ENCODE measurements at places on chromosomes 7 and 10.

GRCh38 chr10:94706089-94706488 lies 22.6 kb downstream of the CYP2C18 start:
- no peak for DNase-seq

- no peak for DNase-seq
Observed at GRCh38 chr10:80529604-80530003, 8.1 kb upstream of the SH2D4B start.

DNA sequence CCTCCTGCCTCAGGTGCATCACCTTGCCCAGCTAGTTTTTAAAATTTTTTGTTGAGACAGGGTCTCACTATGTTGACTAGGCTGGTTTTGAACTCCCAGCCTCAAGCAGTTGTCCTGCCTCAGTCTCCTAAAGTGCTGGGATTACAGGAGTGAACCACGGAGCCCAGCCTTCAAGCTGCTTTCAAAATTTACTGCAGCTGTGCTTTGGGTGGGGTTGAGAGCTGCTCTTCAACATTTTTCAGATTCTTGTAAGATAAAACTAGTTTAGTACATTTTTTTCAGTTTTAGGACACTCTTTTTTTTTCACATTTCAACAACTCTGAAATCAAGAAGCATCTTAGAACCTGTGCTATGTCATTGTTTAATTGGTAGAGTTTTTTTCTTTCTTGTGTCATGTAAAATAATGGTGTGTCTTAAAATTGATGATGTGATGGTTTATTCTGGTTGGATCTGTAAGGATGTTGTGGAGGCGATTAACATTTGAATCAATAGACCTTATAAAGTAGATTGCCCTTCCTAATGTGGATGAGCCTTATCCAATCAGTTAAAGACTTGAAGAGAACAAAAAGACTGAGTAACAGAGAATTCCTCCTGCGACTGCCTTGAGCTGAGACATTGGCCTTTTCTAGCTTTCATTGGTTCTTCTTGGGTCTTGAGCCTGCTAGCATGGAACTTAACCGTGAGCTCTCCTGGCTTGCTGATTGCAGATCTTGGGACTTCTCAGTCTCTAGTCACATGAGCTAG lies 13.5 kb downstream of the PLEKHA8 start:
- DNase-seq = no peak

- no peak for DNase-seq
Observed at GRCh38 chr7:80593869-80594586, 44.4 kb upstream of the CD36 start.

DNA sequence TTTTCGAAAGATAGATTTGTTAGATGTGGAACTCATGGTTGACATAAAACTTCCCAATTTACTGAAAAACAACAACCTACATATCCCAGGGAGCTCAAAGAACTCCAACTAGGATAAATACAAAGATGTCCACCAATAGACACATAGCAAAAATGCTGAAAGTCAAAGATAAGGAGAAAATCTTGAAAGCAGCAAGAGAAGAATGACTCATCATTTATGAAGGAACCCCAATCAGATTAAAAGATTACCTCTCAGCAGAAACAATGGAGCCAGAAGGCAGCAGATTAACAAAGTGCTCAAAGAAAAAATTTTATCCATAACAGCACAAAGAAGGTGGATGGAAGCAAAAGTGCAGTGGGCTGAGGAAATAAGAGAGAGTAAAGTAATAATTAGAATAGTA lies 908.6 kb downstream of the SORCS3 start:
- DNase-seq = no peak

DNA sequence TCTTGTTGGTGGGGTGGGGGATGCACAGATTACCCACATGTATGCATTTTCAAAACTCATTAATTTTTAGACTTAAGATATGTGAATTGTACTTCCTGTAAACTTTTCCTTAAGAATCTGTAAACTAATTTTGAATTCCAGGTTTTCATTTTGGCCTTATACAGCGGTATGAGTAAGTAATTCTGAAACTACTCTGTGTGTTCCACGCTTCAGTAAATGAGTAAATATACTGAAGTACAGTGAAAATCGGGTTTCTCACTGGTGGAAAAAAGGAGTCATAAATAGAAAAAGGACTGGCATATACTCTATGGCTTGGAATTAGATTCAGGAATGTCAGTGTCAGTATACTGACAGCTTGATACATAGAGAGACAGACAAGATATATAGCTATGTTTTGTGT lies 72.8 kb downstream of the CTTNBP2 start:
- DNase-seq = no peak

DNA sequence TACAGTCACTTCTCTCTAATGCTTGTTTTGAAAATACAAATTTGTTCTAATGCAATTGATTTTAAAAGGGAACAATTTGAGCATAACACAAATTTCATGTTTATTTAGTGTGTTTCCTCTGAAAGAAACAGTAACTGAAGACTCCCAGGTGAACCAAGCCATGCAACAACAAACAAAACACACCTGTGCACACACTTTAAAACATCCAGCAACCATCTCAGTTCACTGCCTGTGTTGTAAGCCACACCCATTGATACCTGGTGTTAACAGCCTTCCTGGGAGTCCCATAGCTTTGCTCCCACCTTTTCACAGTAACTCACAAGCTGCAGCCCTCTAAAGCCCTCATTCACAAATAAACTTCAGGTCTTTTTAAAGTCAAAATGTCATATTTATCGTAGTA lies 89.3 kb downstream of the DOCK4 start:
- DNase-seq = no peak

GRCh38 chr10:1411956-1412355 lies 325.4 kb downstream of the ADARB2 start:
- DNase-seq = no peak

DNA sequence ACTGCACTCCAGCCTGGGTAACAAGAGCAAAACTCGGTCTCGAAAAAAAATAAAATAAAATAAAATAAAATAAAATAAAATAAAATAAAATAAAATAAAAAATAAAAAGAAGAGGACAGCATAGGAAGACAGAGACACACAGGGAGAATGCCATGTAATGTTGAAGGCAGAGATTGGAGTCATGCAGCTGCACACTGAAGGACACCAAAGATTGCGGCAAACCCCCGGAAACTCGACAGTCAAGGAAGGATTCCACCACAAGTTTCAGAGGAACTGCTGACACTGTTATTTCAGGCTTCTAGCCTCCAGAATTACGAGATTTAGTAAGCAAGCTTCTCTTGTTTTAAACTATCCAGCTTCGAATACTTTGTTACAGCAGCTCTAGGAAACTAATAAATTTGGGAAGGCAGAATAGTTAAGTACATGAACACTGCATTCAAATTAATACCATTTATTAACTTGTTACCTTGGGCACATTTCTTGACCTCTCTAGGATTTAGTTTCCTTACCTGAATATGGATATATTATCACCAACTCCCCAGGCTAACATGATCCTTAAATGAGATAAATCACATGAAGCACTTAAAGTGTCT lies 9.5 kb downstream of the CPED1 start:
- no peak for DNase-seq

- DNase-seq = no peak
Observed at GRCh38 chr10:28666751-28667467, 10.4 kb upstream of the BAMBI start.

DNA sequence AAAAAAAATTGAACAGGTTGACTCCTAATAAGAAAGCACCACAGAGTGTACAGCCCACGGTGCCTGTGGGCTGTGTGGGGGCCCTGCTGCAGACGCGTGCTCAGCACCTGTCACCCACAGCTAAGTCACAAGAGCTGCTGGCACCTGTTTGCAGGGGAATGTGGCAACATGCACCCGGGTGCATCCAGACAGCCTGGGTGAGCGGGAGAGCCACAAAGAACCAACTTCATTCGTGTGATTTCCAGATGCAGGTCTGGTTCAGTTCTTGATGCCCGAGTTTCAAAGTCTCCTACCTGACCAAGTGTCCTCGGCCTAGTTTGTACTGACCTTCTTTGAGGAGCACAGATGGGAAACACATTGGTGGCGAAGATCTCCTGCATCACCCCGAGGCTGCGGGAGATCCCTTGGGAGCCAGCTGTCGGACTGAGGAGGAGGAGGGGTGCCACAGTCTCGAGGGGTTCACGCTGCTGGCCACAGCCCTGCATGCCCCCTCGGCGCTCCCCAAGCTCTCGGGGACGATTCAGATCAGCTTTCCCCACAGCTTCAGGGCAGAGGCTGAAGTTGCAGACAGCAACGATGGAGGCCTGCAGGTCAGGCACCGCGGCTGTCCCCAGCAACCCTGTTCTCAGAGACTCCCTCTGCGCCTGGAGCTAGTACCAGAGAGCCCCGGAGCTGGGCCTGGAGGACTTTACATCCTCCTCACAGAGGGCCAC lies 35.3 kb downstream of the AMZ1 start:
- no peak for DNase-seq

- DNase-seq = no peak
Observed at GRCh38 chr10:11414314-11415038, 197.0 kb downstream of the USP6NL start.

DNA sequence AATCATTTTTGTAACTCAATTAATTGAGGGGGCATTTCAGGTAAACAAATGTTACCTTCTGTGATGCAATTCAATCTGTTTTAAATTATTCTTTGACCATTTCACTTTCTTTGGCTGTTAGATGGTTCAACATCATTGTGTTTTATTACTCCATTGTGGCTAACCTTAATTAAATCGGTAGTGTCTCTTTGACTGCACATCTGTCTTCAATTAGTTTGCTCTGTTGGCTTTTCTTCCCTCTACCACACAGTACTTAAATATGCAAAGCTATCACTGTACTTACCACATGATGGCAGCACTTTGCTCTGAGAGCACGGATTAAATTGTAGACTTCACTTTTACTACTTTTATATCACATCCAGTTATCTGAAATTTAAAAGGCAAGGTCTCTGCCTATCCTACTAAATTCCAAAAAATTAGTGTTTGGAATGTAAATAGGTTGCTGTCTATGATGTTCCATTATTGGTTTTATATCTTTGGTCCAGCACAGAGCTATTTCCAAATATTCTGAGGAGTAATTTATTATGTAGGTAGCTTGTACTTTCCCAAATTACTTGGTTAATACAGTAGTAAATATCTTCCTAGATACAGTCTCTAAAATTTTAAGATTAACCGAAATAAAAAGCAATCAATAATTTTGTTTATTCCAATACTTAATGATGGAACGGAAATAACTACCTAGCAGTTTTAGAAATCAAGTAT lies 352.0 kb downstream of the PCLO start:
- DNase-seq = no peak

- DNase-seq = no peak
Observed at GRCh38 chr10:507908-508444, 181.5 kb downstream of the DIP2C start.

- no peak for DNase-seq
Observed at GRCh38 chr10:109977382-109977806, 30.4 kb upstream of the ADD3 start.

- no peak for DNase-seq
Observed at GRCh38 chr10:17735166-17735941, 16.6 kb upstream of the TMEM236 start.

GRCh38 chr7:77254429-77254828 lies 54.8 kb upstream of the FGL2 start:
- DNase-seq = no peak

DNA sequence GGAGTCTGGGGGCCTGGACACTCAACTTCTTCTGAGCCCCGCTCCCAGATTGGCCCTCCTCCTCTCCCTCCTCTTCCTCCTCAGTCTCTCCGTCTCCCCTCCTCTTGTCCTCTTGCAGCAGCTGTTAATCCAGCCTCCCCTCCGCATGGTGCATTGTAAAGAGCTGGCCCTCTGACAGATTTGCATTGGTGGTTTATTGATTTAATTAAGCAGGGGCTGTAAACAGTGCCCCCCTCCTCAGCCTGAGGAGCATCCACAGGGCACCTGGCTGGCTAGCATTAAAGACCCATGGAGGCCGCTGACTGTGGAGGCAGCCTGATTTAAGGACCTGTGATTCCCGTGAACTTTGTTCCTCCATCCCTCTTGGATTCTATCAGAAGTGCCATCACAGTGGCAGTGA lies 28.9 kb upstream of the PCBD1 start:
- DNase-seq = no peak

- no peak for DNase-seq
Observed at GRCh38 chr10:10855151-10855581, 162.5 kb upstream of the CELF2 start.

DNA sequence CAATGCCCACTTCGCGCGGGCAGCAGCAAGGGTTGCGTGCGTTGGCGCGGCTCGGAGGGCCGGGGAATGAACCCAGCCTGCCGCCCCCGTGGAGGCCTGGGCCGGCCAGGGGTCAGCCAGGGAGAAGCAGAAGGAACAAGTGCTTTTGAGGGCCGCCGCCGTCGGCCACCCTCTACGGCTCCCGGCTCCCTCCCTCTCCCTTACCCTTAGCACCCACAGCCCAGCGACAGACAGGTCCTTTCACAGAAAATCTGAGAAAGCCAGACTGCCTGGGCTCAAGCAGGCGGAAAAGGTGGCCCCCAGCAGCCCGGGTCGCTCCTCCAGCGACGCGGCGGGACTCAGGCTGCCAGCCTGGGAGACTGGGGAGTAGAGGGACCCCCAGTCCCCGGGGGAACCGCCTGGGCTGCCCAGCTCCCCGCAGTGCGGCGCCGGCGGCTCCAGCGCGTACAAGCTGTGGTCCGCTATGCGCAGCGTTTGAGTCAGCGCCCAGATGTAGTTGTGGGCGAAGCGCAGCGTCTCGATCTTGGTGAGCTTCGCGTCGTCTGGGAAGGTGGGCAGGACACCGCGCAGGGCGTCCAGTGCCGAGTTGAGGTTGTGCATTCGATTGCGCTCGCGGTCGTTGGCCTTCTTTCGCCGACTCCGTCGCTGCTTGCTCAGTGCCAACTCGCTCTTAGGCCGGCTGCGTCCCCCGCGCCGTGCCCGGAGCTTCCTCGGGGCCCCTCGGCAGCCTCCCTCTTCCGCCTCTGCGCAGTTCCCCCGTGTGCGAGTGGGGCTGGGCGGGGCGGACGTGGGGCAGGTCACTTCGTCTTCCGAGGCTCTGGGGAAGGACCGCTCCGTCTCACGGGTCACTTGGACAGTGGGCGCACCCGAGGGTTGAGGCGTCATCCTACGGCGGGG lies 815 bp downstream of the NEUROG3 start:
- no peak for DNase-seq

DNA sequence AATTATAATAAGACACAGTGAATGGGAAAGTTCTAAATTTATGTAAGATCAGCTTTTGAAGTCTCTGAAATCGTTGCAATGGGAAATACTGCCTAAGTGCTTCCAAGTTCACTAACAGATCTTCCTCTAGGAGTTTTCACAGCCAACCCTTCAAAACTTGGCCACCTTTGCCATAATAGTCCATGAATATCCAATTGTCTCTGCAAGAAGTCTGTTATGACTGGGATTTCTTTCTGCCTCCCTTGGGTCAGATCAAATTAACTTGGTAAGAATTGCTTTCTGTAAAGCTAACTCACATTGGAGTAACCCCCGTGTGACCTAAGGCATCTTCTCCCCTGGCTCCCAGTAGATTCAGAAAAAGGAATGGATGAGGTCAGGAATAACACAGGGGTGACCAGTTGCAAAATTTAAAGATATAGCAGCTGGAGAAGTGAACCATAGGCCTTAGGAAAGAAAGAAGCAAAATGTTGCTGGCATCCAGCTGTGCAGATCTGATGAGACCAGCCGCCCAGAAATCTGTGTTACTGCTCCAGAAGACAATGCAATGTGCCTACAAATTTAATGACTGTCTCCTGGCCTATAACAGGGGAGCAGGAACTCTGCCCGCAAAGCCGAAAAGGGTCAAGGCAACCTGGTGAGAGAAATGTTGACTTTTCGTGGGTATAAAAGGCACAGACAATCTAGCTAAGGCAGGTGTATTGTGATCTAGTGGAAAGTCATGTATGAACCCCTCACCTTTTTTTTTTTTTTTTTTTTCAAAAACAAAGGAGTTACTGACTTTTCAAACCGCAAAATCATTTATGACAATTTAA lies 7.5 kb upstream of the OPTN start:
- DNase-seq = no peak

- no peak for DNase-seq
Observed at GRCh38 chr7:140937702-140938264, 13.1 kb upstream of the BRAF start.
